ENCODE measurements at places on chromosomes 7 and 10.

- no peak for DNase-seq
Measured at GRCh38 chr7:136070736-136071505, 93.8 kb upstream of the MTPN start.

DNA sequence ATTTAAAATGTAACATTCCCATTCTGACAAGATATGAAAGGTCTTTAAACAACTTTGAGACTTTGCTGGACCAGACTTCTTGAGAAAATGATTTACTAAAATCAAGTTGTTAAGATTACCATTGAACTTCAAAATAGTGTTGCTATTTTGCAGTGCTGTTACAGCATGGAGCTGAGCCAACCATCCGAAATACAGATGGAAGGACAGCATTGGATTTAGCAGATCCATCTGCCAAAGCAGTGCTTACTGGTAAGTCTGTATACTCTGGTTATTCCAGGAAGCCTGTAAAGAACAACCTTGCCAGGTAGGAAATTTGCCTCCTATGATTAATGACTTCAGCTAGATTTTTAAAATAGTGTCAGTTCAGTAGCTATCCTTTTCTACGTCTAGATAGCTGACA is 18.8 kb downstream of the TNKS2 start:
- DNase-seq, result no peak

DNA sequence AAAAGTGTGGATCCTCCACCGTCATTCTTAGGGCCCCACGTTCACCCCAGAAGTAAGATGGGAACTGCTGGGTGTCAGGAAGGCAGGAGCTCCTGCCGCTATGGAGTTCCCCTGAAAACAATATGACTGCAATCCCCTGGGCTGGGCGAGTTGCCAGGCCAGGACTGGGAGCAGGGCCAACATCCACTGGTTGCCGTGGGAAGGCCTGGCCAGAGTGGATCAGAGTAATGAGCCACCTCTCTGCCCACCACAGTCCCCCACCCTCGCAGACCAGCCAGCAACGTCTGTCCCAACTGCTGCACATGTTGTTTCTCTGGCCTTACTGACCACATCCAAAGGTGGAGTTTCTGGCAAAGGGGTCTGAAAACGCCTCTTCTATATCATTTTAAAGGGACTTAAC is 86.6 kb downstream of the STRA8 start:
- DNase-seq, result no peak

- DNase-seq, result no peak
Measured at GRCh38 chr7:119733127-119733879, 539.7 kb upstream of the KCND2 start.

DNA sequence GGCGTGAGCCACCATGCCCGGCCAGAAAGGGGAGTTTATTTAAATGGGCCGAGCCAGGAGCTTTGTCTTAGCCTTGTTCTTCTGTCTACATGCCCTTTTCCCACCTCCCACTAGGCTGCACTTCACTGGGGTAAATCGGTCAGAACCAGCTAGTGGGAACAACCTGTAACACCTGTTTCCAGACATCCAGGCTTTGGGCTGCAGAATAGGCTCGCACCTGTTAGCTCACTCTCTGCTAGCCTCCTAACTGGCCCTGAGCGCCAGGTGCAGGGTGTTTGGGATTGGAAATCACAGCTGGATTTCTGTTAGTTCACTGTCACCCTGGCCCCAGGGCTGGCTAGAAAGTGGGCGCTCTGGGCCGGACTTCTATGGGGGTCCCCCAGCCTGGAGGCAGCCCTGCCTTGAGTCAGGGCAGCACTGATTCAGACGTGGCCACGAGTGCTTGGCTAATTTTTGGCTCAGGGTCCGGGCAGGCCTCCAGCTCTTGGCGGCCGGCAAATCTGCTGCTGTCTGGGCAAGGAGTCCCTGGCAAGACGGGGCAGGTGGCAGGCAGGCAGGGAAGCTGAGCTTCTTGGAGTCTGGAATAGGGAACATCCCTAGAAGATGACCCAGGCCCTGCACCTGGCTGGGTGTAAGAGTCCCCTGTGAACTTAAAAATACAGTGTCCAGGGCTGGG is 48.6 kb downstream of the GTF2IRD1 start:
- DNase-seq, result no peak

DNA sequence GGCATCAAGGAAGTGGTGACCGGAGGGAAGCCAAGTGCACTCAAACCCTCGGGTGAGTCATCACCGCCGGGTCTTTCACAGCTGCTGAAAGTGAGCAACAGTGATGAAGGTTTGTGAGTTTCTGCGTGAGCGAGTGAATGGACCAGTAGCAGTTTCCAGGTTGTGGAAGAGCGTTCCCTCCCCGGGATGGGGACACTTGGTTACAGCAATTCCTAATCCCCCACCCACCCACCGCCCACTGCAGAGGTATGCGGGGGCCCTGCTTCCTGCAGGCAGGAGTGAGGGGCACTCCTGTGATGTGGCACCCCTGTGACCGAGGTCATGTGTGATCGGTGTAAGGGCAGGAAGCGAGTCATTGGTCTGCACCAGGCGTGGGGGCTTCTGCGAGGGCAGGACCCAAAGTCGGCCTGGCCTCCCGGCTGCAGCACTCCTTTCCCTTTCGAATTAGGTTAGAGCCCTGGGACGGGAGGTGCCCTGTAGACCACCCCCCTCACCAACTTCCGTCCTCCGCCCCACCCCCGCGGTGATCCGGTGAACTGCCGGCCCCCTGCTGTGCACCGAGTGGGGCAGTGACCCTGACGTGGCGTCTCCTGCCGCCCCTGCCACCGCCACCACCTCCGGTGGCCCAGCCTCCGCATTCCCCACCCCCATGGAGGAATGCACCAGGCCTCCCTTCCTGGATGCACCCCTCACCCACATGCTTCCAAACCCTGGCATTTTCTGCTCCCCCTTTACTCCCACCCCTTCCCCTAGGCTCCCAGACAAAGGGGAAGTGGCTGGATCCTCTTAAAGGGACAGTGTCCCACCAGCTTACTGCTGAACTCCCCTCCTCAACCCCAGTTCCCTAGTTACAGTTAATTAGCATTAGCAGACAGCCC is 10.9 kb downstream of the LIMK1 start:
- peak; percentile 83 for DNase-seq

DNA sequence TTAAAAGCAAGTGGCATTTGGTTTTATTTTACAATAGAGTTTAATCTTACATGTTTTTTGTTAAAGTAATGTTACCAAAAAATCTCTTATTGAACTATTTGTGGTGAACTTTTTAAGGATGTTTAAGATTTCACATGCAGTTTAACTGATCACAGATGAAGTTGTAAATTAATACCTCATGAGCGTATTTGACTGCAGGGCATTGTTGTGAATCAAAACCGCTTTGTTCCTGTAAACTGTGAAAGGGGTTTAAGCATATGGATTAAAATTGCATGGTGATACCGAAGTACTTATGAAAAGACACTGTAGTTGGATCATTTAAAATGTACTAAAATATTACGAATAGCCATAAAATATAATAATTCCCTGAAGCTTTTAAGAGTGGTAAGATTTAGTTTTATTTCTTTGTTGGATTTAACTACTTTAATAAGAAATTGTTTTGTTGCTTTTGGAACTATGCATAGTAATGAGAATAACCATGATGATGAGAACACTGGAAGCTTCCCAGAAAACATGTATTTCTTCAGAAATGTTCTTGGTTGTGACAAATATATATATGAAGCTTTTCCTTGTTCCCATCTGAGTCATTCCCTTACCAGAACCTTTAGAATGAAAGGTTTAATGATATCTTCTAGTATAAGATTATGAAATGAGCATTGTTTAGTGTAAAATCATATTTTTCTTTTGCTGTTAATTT is 131.3 kb downstream of the ADK start:
- no peak for DNase-seq

GRCh38 chr7:70408477-70408876 is 723.5 kb upstream of the GALNT17 start:
- DNase-seq, result no peak

- DNase-seq, result no peak
Measured at GRCh38 chr10:10128387-10128786, 889.3 kb upstream of the CELF2 start.

DNA sequence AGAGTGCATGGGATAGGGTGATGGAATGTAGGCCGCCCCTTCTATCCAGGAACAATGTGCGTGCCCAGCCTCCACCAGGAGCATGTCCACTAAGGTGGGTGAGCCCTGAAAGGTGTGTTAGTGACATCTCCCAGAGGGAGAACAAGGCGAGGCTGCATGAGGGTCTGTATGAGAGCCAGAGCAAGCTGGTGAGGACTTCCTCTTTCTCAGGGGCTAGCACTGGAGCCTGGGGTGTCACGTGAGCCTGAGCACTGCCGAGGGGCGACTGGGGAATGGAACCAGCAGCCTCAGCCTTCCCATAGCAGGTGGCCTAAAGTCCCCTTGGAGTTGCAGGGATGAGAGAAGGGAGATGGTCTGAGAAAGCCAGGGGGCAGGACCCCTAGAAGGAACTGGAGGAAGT is 156.3 kb upstream of the COBL start:
- DNase-seq, result no peak

DNA sequence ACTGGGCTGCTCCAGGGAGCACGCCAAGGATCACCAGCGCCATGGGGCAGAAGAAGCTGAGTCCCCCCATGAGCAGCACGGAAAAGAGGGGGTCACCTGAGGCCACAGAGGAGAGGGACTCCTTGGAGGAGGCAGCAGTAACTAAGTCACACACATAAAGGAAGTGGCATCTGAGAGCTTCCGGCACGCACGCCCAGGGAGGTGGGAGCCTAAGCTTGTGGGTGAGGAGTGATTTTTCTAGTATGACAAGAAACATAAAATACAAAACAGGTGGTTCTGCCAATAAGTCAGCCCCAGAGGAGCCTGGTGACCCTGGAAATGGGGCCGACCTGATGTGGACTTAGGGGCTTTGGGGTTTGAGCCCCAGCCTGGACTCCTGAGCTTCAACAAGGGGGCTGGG is 60.8 kb downstream of the CARD11 start:
- DNase-seq, result no peak

DNA sequence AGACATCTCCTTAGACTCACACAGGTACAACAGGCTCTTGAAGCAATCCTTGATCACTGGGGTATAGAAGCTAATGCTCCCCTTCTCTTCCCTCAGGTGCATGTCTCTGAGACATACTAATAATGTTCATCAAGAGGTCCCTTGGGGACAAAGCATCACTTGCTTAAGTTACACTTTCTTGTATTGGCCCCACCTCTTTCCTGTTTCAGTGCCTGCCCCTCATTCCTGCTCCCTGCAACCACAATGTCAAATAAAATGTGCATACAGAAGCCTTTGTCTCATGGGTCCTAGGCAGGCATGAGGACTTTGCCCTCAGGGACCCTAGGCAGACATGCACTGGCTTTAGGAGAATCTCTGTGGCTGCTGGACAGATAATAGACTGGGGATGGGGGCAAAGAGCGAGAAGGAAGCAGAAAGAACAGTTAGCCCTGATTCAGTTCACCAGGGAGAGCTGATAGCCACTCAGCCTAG is 175.0 kb upstream of the NPY start:
- DNase-seq, result no peak

- no peak for DNase-seq
Measured at GRCh38 chr7:111082351-111082750, 8.6 kb upstream of the LRRN3 start.

DNA sequence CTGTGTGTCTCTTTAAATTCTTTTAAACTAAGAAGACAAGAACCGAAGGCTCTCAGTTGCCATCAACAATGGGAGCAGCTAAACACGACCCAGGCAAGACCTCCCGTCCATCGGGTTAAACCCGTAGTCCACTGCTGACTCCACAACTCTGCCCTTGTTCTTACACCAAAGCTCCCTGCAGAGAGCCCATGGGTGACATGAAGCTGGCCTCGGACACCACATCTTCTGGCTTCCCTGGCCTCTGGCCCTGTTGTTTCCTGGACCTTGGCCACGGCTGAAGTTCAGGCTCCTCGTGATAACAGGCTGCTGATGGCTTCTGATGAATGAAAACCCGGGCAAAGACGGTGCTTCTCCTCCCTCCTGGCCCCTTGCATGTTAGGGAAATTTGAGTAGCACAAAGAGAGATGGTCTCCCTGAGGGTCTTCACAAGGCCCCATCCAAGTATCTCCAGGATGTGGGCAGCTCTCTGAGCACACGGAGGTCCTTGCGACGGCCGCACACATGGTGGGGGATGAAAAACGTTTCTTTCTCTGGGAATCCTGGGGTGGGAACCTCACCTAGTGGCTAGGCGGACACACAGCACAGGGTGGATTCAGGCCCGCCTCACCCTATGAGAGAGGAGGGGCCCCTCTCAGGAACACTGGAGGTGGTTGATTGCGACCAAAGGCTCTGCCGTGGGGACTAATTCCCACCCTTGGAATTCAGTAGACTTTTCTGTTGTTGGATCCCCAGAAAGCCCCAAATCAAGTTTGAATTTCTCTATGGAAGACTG is 271.1 kb downstream of the ADARB2 start:
- DNase-seq, result no peak

DNA sequence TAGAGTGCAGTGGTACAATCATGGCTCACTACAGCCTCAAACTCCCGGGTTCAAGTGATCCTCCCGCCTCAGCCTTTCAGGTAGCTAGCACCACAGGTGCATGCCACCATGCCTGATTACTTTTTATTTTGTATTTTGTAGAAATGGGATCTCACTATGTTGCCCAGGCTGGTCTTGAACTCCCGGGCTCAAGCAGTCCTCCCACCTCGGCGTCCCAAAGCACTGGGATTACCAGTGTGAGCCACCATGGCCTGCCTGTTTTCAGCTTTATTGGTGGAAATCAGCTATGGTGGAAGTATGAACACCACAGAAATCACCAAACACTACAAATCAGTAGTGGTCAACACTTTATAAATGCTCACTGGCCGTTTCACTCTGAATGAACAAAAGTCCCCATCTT is 299.9 kb upstream of the LYZL1 start:
- no peak for DNase-seq

- DNase-seq, result no peak
Measured at GRCh38 chr10:102410429-102411073, 8.0 kb downstream of the PSD start.

GRCh38 chr10:18699849-18700840 is 40.9 kb downstream of the ARL5B start:
- no peak for DNase-seq

DNA sequence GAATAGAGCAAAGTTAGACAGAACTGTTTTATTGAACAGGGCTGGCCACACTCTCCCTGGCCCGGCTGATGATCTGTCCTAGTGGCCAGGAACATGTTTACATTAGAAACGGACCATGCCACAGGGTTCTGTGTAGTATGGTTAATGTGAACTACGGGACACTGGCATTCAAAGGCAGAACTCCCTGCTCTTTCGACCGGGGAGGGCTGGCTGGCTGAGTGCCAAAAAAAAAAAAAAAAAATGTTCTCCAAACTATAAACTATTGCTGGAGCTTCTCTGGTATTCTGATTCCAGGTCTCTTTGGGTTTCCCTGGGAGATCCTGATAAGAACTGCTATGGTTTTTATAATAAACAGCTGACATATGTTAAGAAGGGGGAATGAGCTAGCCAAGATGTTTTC is 1262.6 kb upstream of the SORCS1 start:
- DNase-seq, result no peak

GRCh38 chr7:98199131-98199530 is 12.1 kb upstream of the BHLHA15 start:
- no peak for DNase-seq

GRCh38 chr10:2953495-2953894 is 113.9 kb upstream of the PFKP start:
- no peak for DNase-seq

DNA sequence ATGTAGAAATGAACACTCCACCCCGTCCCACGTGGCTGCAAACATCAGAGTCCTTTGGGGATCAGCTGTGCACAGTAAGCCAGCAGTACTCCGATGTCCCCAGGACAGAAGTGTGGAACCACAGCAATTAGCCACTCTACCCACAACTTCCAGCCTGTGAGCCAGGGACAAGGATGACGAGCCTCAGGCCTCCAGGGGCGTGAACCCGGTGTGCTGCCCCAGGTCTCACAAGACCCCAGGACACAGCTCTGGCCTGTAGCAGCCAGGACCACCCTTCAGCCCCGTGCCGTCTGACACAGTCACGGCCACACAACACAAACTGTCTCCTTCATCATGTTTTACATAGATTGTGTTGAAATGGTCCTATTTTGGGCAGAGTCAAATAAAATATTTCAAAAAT is 113.0 kb upstream of the DIP2C start:
- DNase-seq, result no peak

Measured in stimulated activated CD8-positive, alpha-beta memory T cell treated with anti-CD3 and anti-CD28 coated beads, Interleukin-7, amount 100 ng/mL, for 48 hours (primary cell).